ENCODE measurements at places on chromosomes 1 and 21.

DNA sequence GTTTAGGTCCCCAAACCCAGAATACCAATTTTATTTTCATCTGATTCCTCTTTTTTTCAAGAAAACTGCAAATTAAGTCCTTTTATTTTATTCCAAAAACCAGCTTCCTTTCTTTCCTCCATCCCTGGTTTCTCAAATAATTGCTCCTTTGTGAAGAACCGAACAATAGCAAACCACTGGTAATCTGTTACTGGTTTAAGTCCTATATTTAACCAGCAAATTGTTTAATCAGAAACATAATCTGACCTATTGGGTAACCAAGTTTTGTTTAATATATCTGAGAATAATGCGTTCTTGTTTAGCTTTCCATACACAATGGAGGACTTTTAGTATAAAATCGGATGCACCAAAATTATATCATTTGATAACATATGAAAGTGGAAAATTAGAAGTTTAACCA lies 13.2 kb upstream of the DDR2 start:
- DNase-seq = no peak

DNA sequence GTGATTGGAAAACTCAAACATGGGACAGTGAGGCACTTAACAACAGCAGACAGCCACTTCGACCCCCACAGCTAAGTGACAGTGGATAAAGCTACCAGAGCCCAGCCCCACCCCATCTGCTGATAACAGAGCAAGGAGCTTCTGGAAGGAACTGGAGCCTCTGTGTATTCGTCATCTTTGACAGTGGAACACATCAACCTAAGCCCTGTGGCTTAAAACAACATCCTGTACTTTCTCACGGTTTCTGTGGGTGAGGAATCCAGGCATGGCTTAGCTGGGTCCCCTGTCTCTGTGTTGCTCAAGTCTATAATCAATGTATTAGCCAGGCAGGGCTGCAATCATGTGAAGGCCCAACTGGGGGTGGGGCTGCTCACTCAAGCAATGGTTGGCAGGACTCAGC lies 18.4 kb upstream of the SIPA1L2 start:
- no peak for DNase-seq

GRCh38 chr21:40215941-40216340 lies 348.7 kb downstream of the PCP4 start:
- DNase-seq = no peak

DNA sequence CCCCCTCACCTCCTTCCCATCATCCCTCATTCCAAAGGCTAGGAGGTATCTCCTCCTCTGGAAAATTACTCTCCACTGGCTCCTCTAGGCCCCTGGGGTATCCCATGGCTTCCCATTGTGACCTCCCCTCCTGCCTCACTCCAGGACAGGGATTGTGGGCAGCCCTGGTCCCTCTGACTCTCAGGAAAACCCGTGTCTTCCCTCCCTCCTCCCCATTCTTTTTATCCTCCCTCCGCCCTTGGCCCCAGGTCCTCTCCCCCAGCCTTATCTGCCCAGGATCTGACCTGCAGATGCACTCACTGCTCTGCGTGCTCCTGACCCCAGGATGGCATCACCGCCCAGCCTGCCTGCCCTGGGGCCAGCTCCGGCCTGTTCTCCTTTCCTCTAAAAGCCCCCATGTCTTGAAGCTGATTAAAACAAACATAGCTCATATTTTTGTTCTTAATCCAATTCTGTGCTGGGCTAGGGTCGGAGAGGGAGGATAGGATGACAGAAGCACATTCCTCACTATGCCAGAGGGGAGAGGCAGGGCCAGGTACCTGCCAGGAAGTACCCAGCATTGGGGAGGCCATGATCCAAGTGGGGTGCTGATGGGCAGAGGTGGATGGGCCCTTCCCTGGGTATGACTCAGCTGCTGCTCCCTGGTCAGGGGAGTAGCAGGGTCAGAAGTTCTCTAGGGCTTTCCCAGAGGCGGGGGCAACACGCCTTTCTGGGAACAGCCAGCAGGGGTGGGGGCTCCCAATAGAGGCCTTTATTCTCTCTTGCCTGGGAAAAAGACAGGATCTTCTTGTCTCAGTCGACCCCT lies 13.8 kb upstream of the UBL4B start:
- DNase-seq = no peak

DNA sequence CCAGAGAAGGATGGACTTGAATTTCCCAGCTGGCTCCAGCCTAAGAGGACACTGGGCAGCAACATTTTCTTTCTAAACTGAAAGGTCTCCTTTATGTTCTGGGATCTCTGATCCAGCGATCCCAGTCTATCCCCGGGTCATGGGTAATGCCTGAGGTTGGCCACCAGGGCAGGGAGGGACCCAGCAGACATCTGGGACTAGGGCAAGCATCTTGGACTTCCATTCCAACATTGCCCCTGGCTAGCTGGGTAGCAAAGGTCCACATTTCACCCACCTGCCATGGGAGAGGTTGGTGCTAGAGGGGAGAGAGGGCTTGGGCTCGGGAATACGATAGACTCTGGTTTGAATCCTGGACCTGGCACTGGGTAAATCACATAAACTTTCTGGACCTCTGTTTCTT lies 84.6 kb downstream of the LRRN2 start:
- DNase-seq = no peak

- no peak for DNase-seq
These were observed 97.8 kb downstream of the NGF start for GRCh38 chr1:115240297-115240696.

- no peak for DNase-seq
These were observed 16.1 kb downstream of the TIE1 start for GRCh38 chr1:43316738-43317520.

GRCh38 chr21:39097981-39098380 lies 85.3 kb downstream of the PSMG1 start:
- no peak for DNase-seq

DNA sequence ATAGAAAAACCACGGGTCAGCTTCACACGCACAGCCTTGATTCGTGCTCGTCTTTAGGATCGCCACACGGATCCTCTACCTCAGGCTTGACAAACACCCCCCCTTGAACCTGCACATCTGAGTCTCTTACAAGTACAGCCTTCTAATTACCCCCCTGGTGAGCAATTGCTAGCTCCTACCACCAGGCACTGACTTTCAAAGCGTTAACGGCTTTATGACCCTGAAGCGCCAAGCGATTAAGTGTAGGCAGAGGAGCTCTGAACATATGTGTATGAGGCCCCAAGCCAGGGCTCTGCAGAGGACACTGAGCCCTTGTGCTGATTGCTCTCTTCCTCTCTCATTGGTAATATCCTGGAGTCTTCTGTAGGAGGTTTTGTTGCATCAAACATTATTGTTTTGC lies 55.7 kb upstream of the EPHA8 start:
- no peak for DNase-seq

DNA sequence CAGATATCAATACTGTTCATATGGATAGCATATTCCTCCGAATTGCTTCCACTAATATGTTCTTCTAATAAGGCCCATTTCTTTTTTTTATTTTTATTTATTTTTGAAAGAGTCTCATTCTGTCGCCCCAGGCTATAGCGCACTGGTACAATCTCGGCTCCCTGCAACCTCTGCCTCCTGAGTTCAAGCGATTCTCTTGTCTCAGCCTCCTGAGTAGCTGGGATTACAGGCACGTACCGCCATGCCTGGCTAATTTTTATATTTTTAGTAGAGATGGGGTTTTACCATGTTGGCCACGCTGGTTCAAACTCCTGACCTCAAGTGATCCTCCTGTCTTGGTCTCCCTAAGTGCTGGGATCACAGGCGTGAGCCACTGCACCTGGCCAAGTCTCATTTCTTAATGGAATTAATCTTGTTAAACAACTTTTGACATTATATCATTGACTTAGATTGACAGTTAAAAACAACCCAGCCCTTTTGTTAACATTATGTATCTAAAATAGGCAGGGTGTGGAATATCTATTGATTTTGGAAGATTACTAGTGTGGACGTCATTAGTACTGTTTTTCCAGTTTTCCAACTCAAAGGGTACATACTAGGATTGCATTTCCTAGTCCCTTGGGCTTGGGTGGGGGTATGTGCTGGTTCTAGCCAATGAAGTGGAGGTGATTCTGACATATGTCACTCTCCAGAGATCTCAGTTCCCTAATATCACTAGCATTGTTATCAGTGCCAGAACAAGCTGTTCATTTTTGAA lies 281.4 kb downstream of the GRIK1 start:
- no peak for DNase-seq

DNA sequence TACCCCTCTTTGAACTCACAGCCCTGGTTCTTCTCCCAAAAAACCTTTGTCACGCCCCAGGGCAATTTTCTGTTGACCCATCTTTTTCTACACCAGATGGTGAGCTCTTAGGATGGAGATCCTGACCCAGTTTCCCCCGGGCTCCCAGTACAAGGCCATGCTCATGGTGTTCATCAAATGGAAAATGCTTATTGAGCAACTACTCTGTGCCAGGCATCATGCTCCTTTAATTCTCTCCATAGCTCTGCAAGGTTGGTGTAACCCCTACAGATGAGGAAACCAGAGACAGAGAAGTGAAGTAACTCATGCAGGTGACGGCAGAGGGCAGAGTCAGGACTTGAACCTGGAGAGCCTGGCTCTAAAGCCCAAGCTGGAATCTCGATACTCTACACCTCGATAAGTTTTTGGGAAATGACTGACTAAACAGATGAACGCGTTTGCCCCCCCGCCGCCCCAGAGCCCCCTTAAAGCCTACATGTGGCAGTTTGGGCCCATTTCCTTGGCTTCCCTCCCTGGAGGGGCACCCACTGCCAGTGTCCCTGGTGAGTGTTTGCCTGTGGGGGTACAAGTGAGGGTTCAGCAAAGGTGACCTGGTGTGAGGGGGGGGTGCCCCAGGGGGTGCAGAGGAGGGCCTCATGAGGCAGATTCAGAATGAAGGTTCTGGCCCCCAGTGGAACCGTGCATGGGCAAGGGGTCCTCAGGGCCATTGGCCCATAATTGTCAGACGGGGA lies 30.2 kb upstream of the RUNX3 start:
- no peak for DNase-seq

DNA sequence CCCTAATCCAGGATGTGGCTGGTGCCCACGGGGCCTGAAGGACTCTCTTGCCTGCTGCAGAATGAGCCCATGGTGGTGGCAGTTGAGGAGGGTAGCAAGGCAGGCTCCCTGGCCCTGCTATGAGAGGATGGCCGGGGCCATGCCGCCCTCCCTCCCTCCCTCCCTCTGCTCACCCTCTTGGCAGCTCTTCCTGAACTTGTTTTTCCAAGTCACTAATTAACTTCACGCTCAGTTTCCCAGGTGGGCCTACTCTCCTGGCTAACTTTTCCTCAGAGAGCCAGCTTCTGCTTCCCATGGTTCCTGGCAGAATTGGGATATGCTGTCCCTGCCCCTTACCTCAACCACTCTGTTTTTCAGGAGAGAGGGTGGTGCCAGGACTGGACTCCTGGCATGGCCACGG lies 10.2 kb downstream of the KCNC4 start:
- DNase-seq = no peak

- no peak for DNase-seq
These were observed 9.7 kb upstream of the LHX8 start for GRCh38 chr1:75124510-75124909.

GRCh38 chr1:1100296-1100695 lies 15.6 kb downstream of the C1orf159 start:
- no peak for DNase-seq

DNA sequence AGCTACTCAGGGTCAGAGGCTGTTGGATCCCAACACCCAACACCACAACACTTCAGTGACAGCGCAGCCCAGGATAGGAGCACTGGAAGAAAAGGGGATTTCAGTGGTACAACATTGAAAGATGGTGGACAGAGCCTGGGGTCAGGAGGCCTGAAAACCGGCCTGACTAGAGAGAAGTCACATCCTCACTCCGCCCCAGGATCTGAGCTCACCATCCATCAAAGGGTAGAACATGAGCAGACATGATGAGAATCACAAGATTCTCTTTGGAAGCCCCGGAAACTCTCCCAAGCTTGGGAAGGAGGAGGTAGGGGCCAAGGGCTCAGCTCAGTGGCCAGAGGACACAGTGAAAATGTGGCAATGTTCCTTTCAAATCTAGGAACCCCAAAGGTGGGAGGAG lies 271.3 kb downstream of the NPHP4 start:
- DNase-seq = no peak

- DNase-seq = no peak
These were observed 5.6 kb upstream of the DHCR24 start for GRCh38 chr1:54892586-54892985.

DNA sequence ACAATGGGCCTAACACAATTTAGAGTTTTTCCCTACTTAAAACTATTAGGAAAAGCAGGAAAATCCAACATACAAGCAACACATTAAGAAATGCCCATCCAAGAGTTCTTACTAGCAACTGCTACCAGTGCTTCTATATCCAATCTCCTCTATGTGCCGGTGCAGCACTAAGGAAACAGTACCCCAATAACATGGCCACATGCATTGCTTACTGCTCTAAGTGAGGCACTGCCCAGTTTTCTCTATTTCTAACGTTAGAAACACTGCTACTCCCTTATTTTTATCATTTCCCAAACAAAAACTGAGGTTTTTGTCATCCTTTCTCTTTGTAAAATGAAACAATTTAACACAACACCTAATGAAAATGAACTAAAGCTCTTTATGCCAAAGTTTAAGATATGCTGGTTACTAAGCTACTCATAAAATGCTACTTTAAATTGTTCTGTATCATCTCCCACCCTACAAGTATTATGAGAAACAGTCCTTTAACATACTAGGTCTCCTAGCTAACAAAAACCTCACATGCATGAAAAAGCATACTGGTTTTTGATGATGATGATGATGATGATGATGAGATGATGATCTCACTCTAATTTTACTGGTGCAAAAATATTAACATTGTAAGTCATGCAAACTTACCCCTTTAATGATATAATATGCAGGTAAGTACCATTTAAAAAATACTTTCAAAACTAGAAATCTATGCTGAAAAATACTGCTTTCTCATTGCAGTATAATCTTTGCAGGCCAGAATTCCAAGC lies 90.7 kb upstream of the TTC39A start:
- no peak for DNase-seq

- DNase-seq = no peak
These were observed 45.9 kb downstream of the SYF2 start for GRCh38 chr1:25186161-25187007.

GRCh38 chr1:13893409-13893821 lies 193.4 kb downstream of the PRDM2 start:
- no peak for DNase-seq

DNA sequence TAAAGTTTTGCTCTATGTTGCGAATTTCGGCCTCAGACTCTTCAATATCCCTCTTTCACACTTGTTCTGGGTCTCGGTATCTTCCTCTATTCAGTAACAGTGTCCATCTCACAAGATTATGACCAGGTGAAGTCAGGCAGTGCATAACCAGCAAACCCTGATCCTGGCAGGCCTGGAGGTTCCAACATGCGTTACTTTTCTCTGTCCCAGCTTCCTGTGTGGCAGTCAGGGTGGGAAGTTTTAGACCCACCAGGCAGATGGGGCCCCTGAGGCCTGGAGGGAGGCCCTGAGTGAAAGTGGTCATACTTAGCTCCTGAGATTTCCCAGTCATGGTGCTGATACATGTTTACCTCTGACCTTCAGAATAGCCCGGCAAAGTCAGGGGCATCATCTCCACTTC lies 5.1 kb downstream of the TMEM61 start:
- DNase-seq = no peak

Measured in activated CD4-positive, alpha-beta T cell treated with anti-CD3 and anti-CD28 coated beads, Interleukin-2, amount 50 U/mL, for 4 hours (primary cell).